Brain microvascular endothelial cell (primary cell): ENCODE measurements at places on chromosomes 6 and 20.
A peak's percentile ranks its signal among the peaks of the same experiment; 100 is the strongest.

GRCh38 chr6:5175635-5176034 lies 85.1 kb downstream of the LYRM4 start:
- no peak for DNase-seq

- no peak for DNase-seq
Observed at GRCh38 chr6:40918040-40918651, 120.9 kb downstream of the UNC5CL start.

DNA sequence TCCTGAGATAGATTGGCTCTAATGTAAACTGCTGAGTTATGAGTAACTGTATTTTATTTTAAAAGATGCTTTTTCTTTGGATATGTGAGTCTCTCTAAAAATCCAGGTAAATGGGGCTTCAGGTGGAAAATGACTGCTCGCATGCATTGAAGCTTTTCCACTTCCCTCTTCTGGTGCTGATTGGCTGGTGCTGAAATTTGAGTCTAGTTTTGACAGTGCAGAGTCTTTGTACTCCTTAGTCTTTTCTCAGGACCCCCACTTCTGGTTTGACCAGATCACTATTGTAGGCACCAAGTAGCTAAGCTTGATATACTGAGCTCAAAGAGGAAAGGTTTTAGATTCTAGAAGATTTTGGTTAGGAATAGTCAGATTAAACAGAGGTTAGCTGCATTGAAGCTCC lies 60.7 kb upstream of the TULP4 start:
- no peak for DNase-seq

DNA sequence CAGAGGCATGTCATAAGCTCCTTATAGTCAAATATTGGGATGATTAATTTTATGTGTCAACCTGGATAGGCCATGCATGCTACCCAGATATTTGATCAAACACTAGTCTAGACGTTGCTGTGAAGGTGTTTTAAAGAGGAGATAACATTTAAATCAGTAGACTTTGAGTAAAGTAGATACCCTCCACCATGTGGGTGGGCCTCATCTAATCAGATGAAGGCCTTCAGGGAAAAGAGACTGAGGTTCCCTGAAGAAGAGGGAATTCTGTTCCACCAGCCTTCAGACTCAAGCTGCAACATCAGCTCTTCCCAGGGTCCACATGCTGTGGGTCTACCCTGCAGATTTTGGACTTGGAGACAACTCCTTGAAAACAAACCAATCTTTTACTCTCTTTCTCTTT lies 11.4 kb upstream of the NEDD9 start:
- no peak for DNase-seq

DNA sequence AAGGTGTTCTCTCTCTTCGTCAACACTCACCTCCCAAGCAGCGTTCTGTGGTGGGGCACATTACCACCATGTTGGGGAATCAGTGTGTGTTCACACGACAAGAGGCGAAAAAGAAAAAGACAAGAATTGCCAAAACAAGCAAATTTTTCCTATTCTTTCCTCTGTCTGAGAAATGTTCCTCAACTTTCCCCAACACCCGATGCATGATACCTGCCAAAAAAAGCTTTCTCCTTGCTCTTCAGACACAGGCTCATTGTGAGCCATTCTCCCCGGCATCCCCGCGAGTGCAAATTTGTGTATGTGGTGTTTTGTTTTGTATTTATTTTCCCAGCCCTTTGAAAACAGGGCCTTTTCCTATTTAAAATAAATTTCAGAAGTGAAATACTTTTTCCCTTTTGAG lies 100.9 kb downstream of the JAG1 start:
- no peak for DNase-seq

DNA sequence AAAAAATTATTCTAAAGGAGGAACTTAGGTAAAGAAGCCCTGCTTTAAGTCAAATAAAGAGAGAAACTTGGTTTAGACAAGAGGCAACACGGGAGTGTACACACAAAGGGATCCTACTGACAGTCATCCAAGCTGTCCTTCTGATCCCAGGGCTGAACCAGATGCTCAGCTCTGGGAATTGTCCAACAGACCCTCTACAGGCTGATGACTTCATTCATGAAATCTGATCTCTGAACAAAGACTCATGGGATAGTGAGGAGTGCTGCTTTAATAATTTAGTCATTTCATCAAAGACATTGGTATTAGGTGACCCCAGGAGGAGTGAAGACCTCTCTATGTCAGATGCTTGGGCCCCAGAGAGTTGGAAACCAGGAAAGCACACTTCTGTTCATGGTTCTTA lies 65.6 kb upstream of the ARMH2 start:
- DNase-seq, result peak; percentile 14

DNA sequence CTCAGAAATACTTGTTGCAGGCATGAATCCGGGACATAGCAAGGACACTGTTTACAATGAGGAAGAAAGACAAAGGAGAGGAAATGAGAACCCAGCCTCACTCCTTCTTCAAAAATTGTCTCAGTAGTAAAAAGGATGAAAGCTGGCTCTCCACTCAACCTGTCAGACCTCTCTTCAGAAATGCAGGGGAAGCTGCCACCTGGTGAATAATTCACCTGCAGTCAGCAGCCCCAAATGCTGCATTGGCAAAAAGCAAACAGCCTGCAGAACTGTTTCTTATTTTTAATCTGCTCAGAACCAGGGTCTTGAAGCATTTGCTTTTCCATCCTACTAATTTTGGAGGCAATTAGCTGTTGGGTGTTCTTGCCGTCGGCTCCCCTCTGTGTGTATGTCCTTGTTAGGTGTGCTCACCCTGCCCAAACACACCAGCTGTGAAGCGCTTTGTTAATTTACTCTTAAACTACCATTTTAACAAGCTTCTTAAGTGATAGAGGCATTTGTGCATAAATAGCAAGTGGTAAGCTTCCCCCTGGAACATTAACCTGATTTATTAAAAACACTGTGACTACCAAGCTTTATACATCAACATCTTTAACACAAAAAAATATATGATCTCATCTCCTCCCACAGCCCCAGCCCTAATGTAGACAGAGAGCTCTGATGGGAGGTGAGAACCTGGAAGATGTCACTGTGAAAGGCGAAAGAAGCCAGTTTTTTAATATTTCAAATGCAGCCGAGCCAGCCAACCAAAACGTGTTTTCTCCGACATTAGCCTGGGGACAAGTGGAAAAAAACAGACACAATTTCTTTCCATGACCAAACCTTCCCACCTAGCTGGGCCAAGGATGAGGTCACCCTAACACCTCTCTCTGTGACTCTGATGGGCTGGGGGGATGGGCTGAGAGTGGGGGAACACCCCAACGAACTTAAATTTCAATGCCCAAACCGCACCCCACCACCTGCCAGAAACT lies 451.0 kb upstream of the SULF2 start:
- DNase-seq, result no peak

GRCh38 chr20:47972916-47973309 lies 187.6 kb upstream of the SULF2 start:
- no peak for DNase-seq

DNA sequence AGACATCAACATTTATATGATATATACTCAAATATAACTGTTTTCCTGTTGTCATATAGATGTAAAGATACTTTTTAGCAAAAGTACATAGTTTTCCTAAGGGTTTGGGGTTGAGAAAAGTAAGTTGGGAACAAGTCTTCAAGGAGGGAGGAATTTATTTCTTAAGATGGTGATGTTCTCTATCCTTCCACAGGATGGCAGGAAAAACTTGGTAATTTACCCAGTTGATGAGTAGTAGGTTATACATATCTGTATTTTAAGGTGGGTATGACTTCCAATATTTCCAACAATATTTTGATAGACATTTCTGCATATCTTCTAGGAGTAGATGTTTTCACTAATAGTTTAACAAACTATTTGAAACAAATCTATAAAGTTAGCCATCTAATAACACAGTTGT lies 254.4 kb downstream of the RIMS1 start:
- no peak for DNase-seq
